ENCODE measurements at places on chromosomes 7 and 10.

DNA sequence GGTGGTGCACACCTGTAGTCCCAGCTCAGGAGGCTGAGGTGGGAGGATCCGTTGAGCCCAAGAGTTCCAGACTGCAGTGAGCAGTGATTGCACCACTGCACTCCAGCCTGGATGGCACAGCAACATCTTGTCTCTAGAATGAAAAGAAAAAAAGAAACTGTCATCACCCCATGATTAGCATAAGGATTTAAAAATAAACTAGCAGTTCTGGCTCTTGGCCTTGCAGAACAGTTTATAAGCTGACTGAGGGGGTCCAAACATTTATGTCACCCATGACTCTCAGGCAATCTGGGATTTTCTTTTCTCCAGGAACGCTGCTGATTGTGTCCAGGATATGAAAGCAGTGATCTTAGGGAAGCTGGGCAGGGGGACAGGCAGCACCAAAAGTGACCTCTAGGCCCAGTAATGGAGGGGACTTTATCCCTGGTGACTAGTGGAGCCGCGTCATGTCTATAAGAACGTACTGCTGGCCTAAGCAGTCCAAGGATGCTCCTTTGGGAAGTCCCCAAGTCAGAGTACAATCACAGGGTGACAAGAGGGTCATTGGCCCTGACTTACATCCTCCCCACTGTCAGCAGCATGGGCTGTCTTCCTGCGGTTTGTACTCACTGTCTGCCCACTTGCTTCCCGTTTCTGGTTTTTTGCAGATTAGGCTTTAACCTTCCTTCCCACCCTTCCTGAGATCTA, 177.4 kb downstream of the ARHGAP12 start:
- no peak for DNase-seq

- no peak for DNase-seq
Measured at GRCh38 chr10:82622479-82622878, 747.5 kb downstream of the NRG3 start.

GRCh38 chr10:1086787-1087186, 30.6 kb downstream of the WDR37 start:
- no peak for DNase-seq

DNA sequence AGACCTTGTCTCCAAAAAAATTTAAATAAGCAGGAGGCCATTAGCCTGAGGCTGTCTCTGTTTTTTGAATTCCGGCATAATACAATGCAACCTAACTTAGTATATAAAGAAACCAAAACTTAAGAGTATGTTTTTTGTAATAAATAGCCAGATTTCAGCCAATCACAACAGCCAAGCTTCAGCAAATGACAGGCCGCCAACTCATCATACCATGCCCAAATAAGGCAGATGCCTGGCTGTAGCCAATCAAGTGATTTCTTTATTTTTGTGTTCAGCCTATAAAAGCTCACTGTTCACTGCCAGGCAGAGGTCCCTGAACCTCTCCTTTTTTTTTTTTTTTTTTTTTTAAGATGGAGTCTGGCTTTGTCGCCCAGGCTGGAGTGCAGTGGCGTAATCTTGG, 12.7 kb upstream of the PURB start:
- DNase-seq, result peak; percentile 49

- no peak for DNase-seq
Measured at GRCh38 chr7:123308254-123308951, 108.6 kb upstream of the SLC13A1 start.

DNA sequence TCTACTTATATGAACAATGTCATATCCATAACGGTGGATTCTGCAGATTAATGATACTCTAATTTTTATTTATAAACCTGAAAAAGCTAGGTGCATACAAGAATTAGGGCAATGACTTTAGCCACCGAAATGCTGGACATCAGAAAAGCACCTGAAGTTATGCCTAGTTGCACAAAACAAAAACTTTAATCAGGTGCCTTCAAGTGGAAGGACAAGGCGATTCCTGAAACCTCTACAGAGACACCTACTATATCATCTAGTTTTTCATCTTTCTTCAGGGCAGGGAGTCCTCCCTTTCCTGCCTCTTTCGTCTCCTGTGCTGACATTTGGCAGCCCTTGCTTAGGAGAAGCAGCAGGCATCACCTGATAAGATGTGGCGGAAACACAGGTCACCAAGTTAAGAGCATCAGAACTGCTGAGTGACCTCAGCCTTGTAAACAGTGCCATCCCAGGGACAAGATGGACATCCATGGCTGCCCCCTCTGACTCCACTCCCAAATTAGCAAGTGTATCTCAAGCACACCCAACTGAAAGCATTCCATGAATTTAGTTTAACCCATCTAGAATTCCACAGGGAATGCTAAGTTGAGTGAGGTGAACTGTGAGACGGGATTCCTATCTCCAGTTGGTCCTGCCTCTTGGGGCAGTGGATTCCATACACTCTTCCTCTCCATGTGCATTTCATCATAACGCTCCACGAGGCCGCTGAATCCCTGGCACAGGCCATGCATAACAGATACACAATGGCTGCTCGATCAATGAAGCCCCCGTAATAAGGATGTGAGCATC, 5.8 kb downstream of the ITPRIP start:
- no peak for DNase-seq

DNA sequence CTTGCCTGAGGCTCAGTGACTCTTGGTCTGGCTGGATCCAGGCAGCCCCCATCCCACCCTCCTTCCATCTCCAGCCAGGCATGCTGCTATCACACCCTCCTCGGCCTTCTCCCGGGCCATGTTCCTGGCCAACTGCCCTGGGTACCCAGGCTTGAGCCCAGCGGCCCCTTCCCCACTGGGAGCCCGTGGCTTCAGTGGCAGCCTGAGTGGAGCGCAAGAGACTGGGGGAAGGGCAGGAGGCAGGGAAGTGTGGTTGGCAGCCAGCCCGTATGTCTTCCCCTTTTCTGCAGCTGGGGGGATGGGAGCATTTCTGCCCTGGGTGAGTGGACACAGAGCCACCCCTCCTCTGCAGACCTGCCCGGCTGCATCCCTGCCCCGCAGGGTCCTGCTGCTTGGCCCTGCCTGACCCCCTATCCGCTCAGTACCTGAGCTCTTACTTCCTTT, 148.5 kb downstream of the ARHGAP22 start:
- DNase-seq, result peak; percentile 16

DNA sequence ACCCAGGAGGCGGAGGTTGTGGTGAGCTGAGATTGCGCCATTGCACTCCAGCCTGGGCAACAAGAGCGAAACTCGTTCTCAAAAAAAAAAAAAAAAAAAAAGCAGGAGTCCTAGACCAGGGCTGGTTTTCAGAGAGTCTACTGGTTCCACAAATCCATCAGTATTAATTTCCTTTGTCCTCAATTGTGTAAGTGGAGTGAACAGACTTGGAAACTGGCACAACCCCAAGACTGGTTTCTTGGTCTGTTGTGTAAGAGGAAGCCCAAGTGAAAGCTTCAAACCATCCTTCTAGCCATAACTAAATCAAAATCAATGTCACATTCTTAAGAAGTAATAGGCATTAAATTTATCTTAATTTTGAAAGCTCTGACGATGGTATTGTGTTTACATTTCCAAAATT, 213.6 kb downstream of the DGKI start:
- DNase-seq, result no peak

DNA sequence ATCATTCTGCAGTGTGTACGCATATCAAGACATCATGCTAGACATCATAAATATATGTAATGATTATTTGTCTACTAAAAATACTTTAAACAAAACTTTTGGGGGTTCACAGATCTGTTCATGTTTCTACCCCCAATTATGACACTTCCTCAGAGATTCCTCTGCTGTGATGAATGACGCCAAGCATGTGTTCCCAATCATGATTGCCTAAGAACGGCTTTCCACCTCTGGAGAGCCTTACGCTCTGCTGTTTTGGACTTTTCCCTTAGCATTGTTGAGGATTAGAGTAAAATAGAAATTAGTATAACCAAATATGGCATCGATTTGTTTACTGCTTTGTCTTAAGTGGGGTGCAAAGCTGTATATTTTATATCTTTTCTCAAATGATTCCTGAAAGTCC, 236.3 kb upstream of the IGFBP3 start:
- DNase-seq, result no peak

GRCh38 chr7:44994877-44995554, 5.0 kb upstream of the CCM2 start:
- DNase-seq, result peak; percentile 68

DNA sequence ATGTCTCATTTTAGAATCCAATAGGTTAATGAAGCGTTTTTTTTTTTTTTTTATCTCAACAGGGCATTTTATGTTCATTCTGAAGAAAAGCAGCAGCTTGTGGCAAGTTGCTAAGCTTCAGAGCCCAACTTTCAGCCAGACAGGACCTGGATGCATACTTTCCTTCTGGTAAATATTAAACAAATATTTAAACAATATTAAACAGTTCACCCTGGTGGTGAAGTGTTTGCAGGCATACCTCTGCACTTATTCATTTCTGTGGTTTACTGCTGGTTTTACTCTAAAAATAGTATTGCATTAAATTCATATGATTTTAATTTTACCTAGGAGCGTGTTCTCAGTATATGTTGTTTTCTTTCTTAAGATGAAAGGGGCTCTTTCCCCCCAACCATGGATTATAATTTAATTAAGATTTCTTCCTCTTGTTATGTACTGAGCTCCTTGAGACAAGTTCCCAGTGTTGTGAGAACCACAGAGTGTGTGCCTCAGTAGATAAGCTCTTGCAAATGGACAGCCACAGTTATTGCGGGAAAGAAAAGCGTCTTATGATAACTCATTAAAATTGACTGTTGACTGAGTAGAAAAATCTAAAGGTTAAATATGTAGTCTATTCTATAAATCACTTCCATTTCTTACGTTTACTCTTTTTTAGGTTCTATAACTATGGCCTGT, 155.8 kb downstream of the MALRD1 start:
- DNase-seq, result no peak

- no peak for DNase-seq
Measured at GRCh38 chr7:66142996-66143395, 28.3 kb downstream of the CRCP start.

DNA sequence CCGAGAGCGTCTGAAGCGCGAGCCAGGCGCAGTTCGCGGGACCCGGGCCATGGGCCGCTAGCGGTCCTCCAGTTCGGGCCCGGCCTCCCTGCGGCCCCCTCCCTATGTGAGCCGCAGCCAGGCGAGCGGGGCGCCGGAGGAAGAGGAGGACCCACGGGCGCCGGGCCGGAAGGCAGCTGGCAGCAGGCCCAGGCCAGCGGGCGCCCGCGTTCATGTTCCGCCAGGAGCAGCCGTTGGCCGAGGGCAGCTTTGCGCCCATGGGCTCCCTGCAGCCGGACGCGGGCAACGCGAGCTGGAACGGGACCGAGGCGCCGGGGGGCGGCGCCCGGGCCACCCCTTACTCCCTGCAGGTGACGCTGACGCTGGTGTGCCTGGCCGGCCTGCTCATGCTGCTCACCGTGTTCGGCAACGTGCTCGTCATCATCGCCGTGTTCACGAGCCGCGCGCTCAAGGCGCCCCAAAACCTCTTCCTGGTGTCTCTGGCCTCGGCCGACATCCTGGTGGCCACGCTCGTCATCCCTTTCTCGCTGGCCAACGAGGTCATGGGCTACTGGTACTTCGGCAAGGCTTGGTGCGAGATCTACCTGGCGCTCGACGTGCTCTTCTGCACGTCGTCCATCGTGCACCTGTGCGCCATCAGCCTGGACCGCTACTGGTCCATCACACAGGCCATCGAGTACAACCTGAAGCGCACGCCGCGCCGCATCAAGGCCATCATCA, 1.1 kb downstream of the ADRA2A start:
- no peak for DNase-seq

GRCh38 chr7:46256870-46257661, 336.0 kb upstream of the IGFBP3 start:
- no peak for DNase-seq

DNA sequence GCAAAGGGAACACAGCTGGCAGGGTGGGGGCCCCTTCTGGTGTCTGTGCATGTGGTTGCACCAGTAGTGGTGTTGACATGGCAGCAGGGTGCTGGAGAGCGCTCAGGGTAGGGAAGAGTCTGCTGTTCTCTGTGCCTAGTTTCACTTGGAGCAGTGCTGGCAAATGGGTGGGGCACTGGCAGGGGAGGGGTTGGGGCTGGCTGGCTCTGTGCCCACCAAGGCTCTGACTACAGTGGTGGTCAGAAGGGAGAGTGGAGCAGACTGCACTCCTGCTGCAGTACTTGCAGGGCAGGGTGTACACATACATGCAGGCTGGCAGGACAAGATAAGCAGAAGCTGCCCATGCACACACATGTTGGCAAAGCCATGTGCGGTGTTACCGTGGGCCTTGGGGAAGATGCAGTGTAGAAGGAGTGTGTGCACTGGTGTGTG, 18.2 kb downstream of the FAM25A start:
- no peak for DNase-seq

DNA sequence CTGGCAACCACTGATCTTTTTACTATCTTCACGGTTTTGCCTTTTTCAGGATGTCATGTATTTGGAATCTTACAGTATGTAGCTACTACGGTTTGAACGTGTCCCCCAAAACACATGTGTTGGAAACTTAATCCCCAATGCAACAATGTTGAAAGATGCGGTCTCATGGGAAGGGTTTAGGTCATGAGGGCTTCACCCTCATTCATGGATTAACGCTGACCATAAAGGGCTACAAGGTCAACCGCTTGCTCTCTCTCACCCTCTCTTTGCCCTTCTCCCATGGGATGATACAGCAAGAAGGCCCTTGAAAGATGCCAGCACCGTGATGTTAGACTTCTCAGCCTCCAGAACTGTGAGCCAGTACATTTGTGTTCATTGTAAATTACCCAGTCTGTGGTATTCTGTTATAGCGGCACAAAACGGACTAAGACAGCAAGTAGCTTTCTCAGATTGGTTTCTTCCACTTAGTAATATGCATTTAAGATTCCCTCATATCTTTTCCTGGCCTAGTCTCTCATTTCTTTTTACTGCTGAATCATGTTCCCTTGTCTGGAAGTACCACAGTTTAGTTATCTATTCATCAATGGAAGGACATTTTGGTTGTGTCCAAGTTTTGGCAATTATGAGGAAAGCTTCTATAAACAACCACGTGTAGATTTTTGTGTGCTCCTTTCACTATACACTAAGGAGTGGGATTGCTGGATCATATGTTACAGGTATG, 3.0 kb upstream of the CRYGN start:
- DNase-seq, result no peak

- DNase-seq, result peak; percentile 41
Measured at GRCh38 chr7:149496642-149497391, 792 bp downstream of the ZNF746 start.

DNA sequence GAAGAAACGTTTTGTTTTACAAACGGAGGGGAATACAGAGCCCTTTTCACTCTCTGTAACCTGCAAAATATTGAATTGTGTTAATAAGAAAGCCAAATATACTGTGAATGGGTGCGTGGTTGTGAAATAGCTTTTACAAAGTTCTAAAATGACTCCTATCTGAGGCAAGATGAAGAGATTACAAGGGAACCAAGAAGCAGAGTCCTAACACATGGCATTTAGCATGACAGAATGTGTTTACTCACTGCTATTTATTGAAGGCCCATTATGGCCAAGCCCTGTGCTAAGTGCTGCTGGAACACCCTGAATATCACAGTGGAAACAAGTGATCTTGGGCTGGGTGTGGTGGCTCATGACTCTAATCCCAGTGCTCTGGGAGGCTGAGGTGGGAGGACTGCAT, 12.9 kb downstream of the JCAD start:
- no peak for DNase-seq

GRCh38 chr7:151047976-151048815, at the start of gene ASIC3:
ASIC3 (plus strand) TSS chr7:151048531; CDS start chr7:151048886, 355 bp downstream.
- no peak for DNase-seq

- peak; percentile 99 for DNase-seq
Measured at GRCh38 chr7:56051339-56052191, at the start of the genes CCT6A and PSPH. CCT6A (plus strand) TSS chr7:56051765; CDS start chr7:56051849, 84 bp downstream. PSPH (minus strand) TSS chr7:56051444; CDS start chr7:56021212, 30,232 bp downstream.

GRCh38 chr7:30979027-30979426, 15.3 kb downstream of the GHRHR start:
- DNase-seq, result no peak

GRCh38 chr10:75283671-75284470, 48.1 kb upstream of the COMTD1 start:
- no peak for DNase-seq

- no peak for DNase-seq
Measured at GRCh38 chr10:44510379-44511115, 125.7 kb upstream of the CXCL12 start.
